ENCODE measurements at places on chromosomes 12 and 14. TPM values are rescaled to one million over a fixed set of nuclear protein-coding genes. Genes with fewer than 3 reads are reported as not detected.

Gene TMEM132C
- total RNA-seq = 10.6 TPM

Gene RAD51AP1
- 11.5 TPM for total RNA-seq

Gene SLC15A4
- total RNA-seq = 34.6 TPM

Gene KRT5
- 15.8 TPM for total RNA-seq

Gene TOGARAM1
- 34.8 TPM for total RNA-seq

DNA sequence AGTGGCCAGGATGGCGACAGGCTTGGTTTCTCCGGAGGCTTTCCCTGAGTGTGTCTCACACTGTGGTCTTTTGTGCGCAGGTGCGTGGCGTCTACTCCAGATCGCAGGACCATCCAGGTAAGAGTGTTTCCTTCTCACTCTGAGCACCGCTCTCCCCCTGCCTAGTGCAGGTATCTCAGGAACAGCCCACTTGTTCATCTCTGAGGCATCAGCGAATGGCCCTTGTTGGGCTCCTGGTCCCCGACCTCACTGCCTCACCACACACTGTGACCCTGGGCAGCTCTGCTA lies 781 bp downstream of the ADGRD1 start:
- no peak for DNase-seq

DNA sequence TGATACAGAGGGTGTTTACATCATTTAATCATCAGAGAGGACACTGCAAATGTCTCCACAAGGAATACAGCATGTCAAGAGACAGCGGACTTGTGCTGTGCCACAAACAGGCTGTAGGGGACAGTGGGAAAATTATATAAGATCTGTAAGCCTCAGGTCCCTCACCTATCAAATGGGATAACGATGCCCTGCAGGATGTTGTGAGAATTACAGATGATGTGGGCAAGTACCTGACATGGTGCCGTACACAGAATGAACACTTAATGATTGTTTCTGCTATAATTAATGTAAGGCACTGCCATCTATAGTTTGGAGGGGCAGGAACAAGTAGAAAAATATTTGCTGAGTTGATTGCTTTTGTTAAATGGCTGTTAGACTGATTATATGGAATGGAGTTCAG lies 81.9 kb upstream of the GTF2A1 start:
- DNase-seq = no peak

GRCh38 chr14:95705518-95705917 lies 8.4 kb downstream of the TCL1A start:
- no peak for DNase-seq

DNA sequence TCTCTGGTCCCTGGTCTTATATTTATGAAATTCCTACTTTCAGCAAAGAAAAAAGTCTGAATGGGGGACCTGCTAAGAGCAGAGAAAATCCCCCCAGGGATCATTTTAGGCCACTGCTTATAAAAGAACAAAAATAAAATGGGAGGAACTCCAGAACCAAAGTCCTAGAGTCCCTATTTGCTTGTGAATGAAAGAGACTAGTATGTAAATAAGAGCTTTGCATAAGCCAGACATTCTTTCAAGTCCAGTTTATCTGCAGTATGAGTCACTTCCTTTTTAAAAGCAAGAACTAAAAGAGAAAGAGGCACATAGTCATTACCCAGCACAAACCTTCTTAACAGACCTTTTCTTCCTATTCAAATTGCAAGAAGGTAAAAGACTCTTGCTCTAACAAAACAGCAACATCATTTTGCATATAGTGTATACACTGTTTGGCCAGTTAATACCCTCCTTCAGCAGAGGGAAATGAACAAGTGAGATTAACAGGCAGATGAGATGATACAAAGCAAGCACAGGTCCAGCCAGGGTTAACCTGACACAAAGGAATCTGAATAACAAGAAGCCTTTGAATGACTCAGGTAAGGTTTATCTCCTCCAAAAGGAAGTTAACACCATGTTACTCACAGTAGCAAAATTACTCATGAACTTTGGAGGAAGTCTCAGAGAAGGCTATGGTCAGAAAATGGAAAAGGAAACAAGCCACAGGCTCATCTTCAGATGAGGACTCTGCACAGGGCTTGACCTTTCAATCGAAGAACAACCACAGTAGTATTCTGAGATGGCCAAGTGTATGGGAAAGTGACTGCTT lies 87.3 kb downstream of the PHLDA1 start:
- DNase-seq = peak; percentile 64

DNA sequence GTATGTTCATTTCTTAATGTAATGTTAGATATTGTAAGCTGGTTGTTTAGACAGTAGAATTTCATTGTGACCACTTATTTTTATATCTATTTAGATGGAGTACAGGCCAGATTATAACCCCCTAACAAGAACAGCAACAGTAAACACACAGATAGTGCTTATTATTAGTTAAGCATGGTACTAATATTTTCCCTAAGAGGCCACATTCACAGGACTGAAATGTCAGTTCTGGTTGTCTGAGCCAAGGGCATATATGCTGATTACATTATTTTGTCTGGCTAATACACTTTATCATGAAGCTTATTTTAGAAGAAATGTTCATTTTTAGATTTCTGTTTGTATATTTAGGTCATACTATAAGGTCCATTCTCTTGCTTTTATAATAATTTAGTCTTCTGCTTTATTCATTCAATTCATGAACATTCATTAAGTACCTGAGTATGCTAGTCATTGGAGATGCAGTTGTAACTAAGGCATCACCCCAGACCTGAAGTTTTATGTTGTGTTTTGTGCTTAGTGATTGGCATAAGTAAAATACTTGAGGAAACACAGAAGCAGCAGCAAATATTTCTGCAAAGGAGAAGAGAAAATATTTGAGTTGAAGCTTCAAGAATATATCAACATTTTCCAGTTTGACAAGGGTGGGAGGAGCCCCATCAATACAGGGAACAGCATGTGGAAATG lies 413.7 kb downstream of the RAD51B start:
- no peak for DNase-seq

DNA sequence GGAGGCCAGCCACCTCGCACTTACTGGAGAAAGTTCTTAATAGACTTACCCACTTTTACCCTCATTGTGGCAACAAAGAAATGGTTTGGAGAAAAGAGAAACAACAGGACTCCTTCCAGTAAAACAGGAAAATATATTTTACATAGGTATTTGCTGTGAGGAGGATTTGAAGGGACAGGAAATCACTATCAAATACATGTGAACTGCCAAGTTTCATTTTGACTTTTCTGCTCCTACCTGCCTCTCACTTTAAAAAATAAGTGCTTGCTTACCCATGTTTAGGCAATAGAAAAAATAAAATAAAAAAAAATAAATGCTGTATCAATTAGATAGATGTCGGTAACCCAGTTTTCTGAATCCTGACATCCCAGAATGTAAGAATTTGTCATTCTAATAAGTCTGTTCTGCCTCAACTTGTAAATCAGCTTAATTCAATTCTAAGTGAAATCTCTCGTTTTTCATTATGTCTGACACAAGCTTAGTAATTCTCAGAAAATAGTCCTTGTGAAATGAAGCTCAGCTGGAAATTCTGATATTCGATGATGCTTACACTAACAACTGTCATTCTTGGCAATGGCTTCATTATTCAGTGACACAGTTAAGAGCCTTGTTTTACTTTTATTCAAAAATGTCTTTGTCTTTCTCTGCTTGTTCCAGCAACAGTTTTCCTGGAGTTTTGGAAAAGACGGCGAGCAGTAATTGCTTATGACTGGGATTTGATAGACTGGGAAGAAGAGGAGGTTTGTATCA lies 131.3 kb downstream of the SLC5A8 start:
- DNase-seq = no peak

GRCh38 chr12:12721814-12722434 lies 4.8 kb downstream of the CDKN1B start:
- DNase-seq = no peak

- no peak for DNase-seq
Measured at GRCh38 chr14:96205059-96205977, 679 bp downstream of the BDKRB2 start.

DNA sequence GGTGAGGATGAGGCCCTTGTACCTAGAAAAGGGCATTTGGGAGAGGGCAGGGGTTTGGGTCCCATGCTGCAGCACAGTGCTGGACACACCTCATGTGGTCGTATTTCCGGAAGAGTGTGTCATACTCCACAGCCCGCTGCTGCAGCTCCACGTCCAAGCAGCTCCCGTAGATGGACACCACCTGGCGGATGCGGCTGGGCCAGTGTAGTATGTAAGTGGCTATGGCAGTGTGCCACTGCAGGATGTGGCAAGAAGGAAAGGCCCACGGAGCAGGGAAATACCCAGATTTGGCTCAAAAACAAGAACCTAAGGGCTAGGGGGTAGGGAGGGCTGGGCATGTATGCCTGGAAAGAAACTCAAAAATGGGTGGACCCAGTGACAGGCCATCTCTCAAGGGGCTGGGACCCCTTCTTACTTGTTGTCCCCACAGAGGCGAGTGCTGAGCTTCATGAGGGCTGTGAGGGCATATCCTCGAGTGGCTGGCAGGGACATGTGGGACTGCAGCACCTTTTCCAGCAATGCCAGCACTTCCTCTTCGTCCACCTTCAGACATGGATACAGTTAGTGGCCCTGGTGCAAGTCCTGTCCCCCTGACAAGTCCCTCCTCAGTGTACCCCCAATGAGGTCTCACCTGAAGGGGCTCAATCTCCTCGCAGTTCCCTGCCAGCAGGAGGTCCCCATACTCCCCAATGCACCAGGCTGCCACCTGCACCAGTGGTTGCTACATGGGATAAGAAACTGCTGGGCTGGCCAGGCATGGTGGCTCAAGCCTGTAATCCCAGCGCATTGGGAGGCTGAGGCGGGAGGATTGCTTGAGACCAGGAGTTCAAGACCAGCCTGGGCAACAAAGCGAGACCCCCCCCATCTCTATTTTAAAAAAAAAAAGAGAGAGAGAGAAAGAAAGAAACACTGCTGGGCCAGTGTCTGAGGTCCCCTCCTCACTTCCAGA lies 5.4 kb downstream of the AP1G2 start:
- DNase-seq = no peak

DNA sequence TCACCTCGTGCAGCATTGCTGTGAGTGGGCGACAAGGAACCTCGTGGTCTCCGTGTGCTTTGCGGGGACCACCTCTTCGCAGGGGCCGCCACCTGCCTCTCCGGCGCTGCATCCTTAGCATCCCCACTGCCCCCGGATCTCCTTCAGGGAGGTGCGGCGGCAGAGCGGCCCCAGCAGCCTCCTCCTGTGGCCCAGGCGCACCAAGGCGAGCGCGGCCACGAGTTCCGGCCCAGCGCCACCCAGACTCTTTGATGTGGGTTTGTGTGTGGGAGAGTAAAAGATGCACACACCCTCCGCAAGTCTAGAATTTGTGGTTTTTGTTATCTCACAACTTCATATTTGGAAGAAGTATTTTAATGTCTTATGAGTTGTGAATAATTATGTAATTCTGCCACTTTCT lies 118.8 kb upstream of the DIO3 start:
- no peak for DNase-seq

- no peak for DNase-seq
Measured at GRCh38 chr12:60093428-60093827, 497.6 kb downstream of the SLC16A7 start.

DNA sequence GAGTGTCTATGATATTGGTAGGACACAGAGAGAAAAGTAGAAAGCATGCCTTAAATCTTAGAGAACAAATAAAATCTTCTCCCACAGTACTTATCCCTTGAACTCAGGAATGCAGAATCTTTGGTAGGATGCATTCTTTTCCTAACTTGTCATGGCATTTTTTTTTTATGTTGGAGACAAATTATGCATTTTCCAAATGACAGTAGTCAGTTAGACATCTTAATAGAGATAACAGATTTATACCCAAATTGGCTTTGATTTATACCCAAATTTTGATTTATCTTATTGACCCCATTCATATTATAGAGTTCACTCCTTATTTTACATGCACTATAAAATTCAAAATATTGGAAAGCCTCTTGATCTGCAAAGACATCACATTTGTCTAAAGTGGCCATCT lies 132.9 kb downstream of the CNTN1 start:
- DNase-seq = no peak

DNA sequence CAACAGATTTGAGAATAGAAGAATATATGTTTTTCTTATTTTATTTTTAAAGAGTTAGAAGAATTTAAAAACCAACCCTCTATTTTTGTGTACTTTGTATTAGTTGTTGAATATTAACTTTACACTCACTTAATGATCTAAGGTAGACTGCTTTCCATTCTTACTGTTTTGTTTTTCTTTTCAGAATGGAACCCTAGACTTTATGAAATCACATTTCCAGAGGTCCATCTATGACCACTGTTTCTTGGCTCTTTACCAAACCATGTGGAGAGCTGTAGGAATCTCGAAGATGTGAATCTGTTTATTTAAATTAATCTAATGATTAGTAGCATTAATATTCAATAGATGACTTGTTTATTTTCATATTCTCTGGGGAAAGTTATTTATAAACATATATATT lies 7.2 kb upstream of the PIK3C2G start:
- DNase-seq = no peak

- no peak for DNase-seq
Measured at GRCh38 chr14:26056036-26056616, 541.7 kb downstream of the NOVA1 start.

DNA sequence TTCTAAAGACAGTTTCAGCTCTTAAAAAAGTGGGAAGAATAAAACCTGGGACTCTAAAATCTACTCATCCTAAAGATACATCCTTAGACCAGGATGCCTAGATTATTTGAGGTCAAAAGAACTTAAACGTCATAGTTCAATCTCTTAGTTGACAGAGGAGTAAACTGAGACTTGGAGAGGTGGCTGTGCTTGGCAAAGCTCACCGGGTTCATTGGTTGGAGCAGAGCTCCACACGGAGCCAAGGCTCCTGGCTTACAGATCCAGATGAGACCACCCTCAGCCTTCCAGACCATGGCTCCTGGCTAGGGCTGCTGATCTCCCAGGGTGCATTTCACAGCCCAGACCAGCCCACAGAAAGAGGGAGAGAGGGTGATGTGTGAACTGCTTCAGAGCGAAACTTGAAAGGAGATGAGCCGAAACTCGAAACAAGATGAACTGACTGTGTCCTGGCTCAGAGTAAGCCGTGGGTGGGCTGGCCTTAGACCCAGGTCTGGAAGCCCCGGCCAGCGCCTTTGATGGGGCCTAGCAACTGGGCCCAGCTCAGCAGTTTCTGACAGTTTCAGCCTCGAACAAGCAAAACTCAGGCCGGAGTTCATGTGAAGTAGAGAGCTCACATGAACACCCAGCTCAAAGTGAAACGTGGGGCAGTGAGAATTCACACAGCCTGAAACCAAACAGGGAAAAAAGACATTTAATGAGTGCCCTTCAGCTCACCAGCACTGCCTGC lies 1044.8 kb downstream of the BCL11B start:
- DNase-seq = no peak

Measured in hepatocyte (in vitro differentiated cells).